Stimulated activated CD4-positive, alpha-beta T cell treated with anti-CD3 and anti-CD28 coated beads, Interleukin-1b, Interleukin-23, amount 100 ng/mL, for 24 hours (primary cell): ENCODE measurements at places on chromosomes 13 and 19.

GRCh38 chr13:33845572-33846302 lies 27.8 kb downstream of the RFC3 start:
- no peak for DNase-seq

DNA sequence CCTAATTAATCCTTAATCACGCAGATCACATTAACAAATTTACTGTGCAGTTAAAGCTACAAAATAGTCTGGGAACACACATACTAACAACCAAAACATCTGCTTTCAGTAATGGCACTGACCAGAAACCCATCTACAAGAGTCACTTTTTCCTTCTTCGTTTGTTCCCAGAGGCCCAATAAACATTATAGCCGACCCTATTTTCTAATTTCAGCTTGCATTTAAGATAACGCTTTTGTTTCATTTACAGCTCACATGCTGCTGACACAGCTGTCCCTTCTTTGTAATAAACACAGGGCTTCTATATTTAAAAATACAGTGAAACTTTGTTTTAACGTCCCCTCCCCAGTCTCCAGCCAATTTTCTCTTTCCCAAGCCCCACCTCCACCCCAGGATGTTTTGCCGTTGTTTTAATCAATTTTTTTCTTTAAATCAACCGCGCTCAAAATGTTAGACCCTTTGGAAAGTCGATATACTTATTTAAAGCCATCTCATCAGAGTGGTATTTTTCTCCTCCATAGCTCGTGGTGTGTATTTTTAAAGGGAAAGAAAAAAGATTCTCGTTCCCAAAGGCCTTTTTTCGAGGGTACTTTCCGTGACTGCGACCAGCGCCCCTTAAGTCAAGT lies 1.7 kb upstream of the WBP4 start:
- no peak for DNase-seq

DNA sequence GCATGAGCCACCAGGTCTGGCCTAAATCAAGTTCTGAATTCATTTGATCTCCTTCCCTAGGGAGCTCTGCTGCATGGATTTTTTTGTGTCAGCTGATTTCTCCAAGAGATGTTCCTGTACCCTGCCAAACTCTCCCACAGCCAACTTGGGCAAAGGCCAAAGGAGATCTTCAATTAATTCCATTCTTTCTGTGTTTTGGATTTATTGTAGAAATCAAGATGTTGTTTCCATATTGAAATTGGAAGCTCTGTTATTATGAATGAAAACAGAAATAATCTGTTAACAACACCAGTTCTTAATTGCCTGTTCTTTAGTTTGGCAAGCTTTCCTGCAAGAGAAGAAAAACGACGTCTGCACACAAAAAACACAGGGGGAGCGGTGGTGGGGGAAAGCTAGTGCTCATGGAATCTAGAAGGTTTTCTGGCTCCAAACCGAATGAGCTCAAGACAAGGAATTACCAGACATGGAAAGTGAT lies 86.5 kb upstream of the ABCC4 start:
- DNase-seq, result no peak

- peak; percentile 49 for DNase-seq
These were observed at the start of gene ARHGAP45 for GRCh38 chr19:1066748-1067340. TSS of gene ARHGAP45 (plus strand) at chr19:1067167. CDS start at chr19:1067406, 239 bp downstream.

DNA sequence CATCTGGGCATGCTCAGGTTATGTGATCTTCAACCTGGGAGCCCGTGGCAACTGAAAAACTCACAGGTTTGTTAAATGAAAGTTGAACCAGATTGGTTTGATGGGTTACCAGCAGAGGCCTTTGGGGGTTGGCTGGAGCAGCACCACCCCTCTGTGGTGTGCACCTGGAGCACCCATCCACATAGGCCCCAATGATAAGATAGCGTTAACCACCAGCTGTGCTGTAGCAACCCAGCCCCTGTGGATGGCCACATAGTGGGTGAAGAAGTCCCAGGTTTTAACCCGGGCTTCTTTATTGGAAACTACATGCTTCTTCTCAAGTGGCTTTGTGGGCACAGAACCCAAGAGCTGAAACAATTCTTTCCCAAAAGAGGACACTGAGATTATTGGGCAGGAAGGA lies 22.6 kb upstream of the MTIF3 start:
- no peak for DNase-seq

- no peak for DNase-seq
These were observed 3.2 kb upstream of the SPACA6 start for GRCh38 chr19:51689751-51690453.

DNA sequence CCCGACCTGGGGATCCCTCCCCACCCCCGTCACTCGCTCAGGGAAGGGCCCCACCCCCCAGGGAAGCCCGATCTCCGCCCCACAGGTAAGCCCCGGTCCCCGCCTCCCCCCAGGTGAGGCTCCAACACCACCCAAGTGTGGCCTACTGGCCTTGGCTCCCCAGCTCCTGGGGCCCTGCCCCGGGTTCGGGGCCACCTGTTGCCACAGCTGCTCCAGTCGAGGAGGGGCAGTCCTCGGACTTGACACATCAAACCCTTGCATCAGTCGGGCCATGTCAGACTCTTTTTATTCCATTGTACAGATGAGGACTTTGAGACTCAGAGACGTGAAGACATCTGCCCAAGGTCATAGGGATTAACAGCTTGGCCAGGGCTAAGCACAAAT lies 512 bp downstream of the CC2D1A start:
- no peak for DNase-seq

- peak; percentile 33 for DNase-seq
These were observed 736 bp upstream of the ZMYM5 start for GRCh38 chr13:19864024-19864745.

GRCh38 chr19:47756953-47757608 lies 11.7 kb downstream of the NOP53 start:
- no peak for DNase-seq

- no peak for DNase-seq
These were observed 363.6 kb upstream of the NBEA start for GRCh38 chr13:34578471-34578870.

GRCh38 chr13:70339738-70340137 lies 231.5 kb upstream of the KLHL1 start:
- DNase-seq, result no peak

GRCh38 chr13:52449331-52450011 lies 963 bp downstream of the VPS36 start:
- no peak for DNase-seq

- no peak for DNase-seq
These were observed 7.3 kb downstream of the PARP4 start for GRCh38 chr13:24505256-24505655.

GRCh38 chr19:3360421-3361383 lies 5.7 kb upstream of the NFIC start:
- peak; percentile 72 for DNase-seq

DNA sequence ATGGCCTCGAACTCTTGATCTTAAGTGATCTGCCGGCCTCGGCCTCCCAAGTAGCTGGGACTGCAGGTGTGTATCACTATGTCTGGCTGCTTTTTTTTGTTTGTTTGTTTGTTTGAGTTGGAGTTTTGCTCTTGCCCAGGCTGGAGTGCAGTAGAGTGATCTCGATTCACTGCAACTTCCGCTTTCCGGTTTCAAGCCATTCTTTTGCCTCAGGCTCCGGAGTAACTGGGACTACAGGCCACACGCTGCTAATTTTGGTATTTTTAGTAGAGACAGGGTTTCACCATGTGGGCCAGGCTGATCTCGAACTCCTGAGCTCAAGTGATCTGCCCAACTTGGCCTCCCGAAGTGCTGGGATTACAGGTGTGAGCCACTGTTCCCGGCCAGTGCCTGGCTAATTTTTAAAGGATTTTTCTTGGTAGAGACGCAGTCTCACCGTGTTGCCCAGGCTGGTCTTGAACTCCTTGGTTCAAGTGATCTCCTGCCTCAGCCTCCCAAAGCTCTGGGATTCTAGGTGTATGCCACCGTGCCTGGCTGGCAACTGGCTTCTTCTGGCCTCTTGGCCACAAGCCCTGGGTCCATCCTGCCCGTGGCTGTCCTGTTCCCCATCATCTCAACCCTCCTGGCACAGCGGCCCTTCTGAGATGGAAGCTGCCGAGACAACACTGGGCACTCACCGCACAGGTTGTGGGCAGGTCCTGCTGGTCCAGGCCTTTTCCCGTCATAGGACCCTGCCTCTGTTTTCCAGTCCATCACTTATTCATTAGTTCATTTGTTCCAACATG lies 11.5 kb downstream of the TECR start:
- DNase-seq, result no peak

GRCh38 chr13:50529154-50529882 lies 314.2 kb downstream of the DLEU7 start:
- no peak for DNase-seq

- DNase-seq, result no peak
These were observed 66.1 kb downstream of the ATP7B start for GRCh38 chr13:51945149-51945548.

- DNase-seq, result no peak
These were observed 47.0 kb downstream of the CBY2 start for GRCh38 chr13:45748941-45749759.

DNA sequence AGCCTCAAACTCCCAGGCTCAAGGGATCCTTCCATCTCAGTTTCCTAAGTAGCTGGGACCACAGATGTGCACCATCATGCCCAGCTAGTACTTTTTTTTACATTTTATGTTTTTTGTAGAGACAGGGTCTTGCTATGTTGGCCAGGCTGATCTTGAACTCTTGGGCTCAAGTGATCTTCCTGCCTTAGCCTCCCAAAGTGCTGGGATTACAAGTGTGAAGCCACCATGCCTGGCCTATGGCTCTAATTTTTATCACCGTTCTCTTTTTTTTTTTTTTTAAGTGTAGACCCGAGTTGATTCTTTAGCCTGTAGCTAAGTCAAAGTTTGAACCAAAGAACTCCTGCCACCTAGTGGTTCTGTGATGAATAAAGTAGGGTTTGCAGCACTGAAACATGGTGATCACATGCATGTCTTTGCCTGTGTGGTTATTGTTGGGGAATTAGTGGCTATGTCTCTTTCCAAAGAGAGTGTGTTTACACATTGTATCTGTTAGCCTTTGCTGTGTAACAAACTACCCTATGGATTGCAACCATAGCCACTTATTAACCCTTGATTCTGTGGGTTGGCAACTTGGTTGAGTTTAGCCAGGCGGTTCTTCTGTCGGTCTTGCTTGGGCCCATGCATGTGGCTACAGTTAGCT lies 11.6 kb downstream of the NFILZ start:
- DNase-seq, result no peak

GRCh38 chr13:93867481-93867880 lies 612.0 kb downstream of the DCT start:
- DNase-seq, result no peak

GRCh38 chr19:48342841-48343540 lies 17.6 kb downstream of the EMP3 start:
- DNase-seq, result no peak

GRCh38 chr13:46491641-46492040 lies 61.3 kb upstream of the LRCH1 start:
- no peak for DNase-seq

GRCh38 chr19:30153326-30154210 lies 211.5 kb downstream of the URI1 start:
- DNase-seq, result no peak

DNA sequence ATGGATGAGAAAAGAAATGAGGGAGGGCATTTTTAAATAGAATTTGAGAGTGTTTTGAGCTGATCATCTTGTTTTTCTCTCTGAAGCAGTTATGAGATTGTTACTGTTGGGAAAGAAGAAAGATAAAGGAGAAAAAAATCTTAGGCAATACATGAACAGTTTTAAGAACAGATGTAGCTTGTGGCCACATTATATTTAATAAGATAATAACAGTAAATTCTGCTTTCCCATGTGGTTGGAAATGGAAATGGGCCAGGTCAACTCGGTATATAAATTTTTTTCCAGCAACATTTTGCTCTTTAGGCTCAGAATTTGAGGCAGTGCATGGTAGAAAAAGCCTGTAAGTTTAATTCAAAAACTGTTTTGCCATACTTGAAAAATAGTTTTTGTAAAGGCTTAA lies 118.7 kb downstream of the POSTN start:
- no peak for DNase-seq

DNA sequence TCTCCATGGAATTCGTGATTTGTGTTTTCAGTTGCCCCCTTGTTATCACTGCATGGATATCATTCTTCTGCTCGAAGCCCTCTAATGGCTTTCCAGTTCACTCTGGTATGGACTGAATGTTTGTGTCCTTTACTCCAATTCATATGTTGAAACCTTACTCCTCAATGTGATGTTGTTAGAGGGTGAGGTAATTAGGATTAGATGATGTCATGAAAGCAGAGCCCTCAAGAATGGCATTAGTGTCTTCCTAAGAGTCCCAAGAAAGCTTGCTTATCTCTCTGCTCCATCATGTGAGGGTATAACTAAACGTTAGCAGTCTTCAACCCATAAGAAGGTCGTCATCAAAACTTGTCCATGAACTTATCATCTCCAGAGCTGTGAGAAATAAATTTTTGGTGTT lies 1626.3 kb upstream of the MIR17HG start:
- no peak for DNase-seq

DNA sequence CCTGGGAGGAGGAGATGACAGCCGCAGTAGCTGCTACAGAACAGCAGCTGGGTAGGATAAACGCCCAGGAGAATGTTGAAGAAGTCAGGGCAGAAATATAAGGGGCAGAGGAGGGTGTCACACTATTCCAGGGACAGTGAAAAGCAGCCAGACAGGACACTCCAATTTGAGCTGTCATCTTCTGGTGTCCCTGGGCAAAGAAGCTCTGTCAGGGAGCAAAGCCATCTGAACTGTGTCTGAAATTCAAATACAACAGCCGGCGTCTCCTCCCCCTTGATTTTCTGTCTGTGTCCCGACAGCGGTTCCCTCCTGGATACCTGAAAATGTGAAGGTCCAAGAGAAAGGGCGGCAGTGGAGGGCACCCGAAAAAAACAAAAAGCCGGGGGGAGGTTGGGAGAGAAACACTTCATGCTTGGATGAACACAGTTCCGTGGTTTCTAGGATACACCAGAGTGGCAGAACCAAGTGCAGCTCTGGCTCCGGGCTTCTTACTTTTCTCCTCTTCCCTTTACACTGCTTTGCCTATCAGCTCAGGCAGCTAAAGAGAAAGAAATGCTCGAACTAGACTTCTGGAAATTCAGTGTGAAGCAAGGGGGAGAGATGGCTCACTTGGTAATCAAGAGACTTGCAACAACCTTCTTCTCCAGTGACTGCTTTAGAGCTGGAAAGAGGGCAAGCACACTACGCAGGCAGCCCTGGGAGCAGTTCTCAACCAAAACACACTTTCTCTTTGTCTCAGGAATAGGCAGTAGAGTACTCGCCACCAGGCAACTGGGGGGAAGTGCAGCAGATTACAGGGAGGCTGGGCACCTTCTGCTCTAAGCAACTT lies 465.6 kb downstream of the ITGBL1 start:
- DNase-seq, result no peak

DNA sequence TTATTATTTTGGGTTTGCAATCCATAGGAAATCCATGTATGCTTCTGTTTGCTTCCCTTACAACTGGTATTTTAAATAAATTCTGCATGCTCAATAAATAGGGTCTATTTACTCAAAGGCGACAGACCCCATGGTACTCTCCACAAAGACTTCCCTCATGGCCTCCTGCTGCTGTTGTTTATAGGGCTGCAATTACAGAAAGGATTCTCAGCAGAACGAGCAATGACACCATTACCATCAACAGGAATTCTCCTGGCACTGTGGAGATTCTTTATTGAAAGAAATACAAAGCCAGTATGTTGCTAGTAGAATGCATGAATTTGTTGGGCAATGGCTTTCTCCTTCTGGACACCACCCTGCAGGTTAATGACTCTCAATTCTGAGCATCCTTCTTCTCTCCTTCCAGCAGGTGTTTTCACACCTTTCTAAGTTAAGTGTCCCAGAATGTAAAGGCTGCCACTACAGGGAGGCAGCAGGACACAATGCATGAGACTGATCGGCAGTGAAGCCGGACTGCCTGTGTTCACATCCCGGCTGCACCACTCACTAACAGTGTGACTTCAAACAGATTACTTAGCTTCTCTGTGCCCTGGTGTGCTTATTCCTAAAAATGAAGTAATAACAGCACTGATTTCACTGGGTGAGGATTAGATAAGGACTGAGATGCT lies 360.2 kb downstream of the DNAJC15 start:
- DNase-seq, result no peak
